ENCODE measurements at places on chromosomes 7 and 10. TPM values are rescaled to one million over a fixed set of nuclear protein-coding genes. Genes with fewer than 3 reads are reported as not detected.
A peak's percentile ranks its signal among the peaks of the same experiment; 100 is the strongest.

ADGRA1 gene
- total RNA-seq = not detected

ANKRD7 gene
- total RNA-seq = 2.4 TPM

GJC3 gene
- total RNA-seq = not detected

KLF14 gene
- not detected for total RNA-seq

GRCh38 chr7:3791327-3791726 is 490.3 kb downstream of the SDK1 start:
- no peaks in the 10 kb centered on the region for H3K4me1 ChIP-seq
- no peaks in the 10 kb centered on the region for H3K36me3 ChIP-seq
- H3K27me3 ChIP-seq = peaks cover 97% of the 10 kb centered on the region
- no peak overlapping the region for H3K27ac ChIP-seq

GRCh38 chr7:10300577-10300976 is 673.1 kb upstream of the PHF14 start:
- no peaks in the 10 kb centered on the region for H3K4me1 ChIP-seq
- no peak overlapping the region for H3K27ac ChIP-seq
- DNase-seq = no peak
- no peaks in the 10 kb centered on the region for H3K36me3 ChIP-seq

GSTO2 gene
- total RNA-seq = 3.3 TPM

- H3K4me1 ChIP-seq = no peaks in the 10 kb centered on the region
- H3K4me3 ChIP-seq = no peak overlapping the region
- H3K36me3 ChIP-seq = no peaks in the 10 kb centered on the region
- no peaks in the 10 kb centered on the region for H3K27me3 ChIP-seq
- no peak overlapping the region for H3K27ac ChIP-seq
- no peak for DNase-seq
Measured at GRCh38 chr10:18583575-18584270, 67.7 kb downstream of the NSUN6 start.

- no peak overlapping the region for H3K4me3 ChIP-seq
- no peaks in the 10 kb centered on the region for H3K27me3 ChIP-seq
- peak overlapping the region; percentile 88 for H3K27ac ChIP-seq
- H3K36me3 ChIP-seq = no peaks in the 10 kb centered on the region
Measured at GRCh38 chr10:4849042-4849402, 23.0 kb downstream of the AKR1E2 start.

GRCh38 chr7:70693686-70694433 is 438.1 kb upstream of the GALNT17 start:
- H3K4me1 ChIP-seq = no peaks in the 10 kb centered on the region
- no peak overlapping the region for H3K27ac ChIP-seq
- H3K36me3 ChIP-seq = no peaks in the 10 kb centered on the region
- DNase-seq = no peak
- H3K4me3 ChIP-seq = no peak overlapping the region

CALY gene
- total RNA-seq = not detected

FAM25A gene
- 11.4 TPM for total RNA-seq

NPSR1 gene
- not detected for total RNA-seq

DNA sequence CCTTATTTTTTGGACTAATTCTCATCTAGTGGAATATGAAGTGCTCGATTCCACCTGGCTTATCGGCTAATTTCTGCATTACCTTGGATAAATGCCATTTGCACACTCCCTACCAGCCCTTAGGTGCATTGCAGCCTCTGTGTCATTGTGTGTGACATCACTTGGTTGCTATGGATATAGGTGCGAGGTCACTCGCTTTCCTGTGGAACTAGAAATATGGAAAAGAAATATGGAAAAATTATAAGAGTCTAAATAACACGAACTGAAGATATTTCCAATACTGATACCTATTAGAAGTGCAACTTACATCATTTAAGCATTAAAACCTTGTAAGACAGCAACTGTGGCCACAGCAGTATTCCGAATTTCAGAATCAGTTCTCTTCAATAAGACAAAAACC is 2.0 kb downstream of the YWHAG start:
- peaks cover 46% of the 10 kb centered on the region for H3K4me1 ChIP-seq
- peak; percentile 77 for DNase-seq
- H3K4me3 ChIP-seq = peak overlapping the region; percentile 73
- H3K27me3 ChIP-seq = no peaks in the 10 kb centered on the region
- H3K36me3 ChIP-seq = peaks cover 18% of the 10 kb centered on the region

DNA sequence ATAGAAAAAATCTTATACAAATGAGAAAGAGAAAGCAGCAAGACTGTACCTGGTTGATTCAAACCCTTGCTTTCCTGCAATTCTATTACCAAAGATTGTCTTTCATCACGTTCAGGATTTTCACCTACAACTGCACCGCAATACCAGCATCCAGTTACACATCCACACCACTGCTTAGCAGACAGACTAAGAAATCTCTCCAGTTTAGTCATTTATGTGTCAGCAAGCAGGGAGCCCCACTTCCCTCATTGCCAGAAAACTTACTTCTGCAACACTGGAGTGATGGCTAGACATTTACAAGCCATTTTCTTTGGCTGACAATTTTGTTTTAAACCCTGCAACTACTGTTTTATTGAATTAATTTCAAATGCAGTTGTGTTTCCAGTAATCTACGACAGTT is 359.6 kb upstream of the MEOX2 start:
- H3K27me3 ChIP-seq = no peaks in the 10 kb centered on the region
- H3K27ac ChIP-seq = no peak overlapping the region
- H3K4me3 ChIP-seq = no peak overlapping the region
- H3K4me1 ChIP-seq = no peaks in the 10 kb centered on the region
- no peak for DNase-seq

DNA sequence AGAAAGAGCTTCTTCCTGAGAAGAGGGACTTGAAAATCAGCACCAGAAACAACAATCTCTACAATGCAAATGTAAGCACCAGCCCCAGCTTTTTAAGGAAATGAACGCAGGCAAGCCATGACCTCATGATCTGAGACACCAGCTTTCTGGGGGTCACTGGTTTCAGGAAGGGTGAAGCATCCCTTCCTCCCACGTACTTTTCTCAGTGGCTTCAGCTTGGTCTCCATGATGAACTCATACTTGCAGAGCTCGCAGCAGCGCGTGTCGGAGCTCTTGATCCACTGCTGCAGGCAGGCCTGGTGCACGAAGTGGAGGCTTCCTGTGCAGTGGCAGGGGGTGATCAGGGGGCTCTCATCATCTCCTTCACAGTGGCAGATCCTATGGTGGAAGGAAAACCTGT is 87.0 kb downstream of the ALOX5 start:
- H3K27me3 ChIP-seq = no peaks in the 10 kb centered on the region
- no peaks in the 10 kb centered on the region for H3K36me3 ChIP-seq

DNA sequence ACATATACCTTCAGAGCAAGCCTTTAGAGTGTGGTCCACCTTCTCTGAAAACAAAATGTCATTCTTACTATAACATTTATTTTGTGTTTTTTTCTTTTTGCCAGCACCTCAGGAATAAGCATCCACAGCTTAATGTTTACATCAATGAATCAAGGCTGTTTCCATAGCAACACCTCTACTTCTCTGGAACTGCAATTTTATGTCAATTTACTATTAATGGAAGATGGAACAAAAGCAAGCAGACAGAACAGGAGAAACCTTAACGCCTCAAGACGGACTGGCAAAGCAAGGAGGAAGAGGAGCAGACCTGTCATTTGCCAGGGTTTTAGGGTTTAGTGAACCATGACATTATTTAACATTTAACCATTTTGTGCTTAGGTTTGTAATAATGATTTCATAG is 63.1 kb downstream of the PRR15 start:
- DNase-seq = no peak
- no peaks in the 10 kb centered on the region for H3K36me3 ChIP-seq
- no peak overlapping the region for H3K27ac ChIP-seq
- no peaks in the 10 kb centered on the region for H3K27me3 ChIP-seq

TSPAN12 gene
- 6.1 TPM for total RNA-seq

- no peak overlapping the region for H3K27ac ChIP-seq
- DNase-seq = no peak
- H3K4me1 ChIP-seq = no peaks in the 10 kb centered on the region
Measured at GRCh38 chr10:77463967-77464745, 173.5 kb downstream of the KCNMA1 start.

TMEM213 gene
- total RNA-seq = not detected

- H3K36me3 ChIP-seq = 0 out of 2 replicates have a peak, but pooled peaks cover 5% of the 10 kb centered on the region
- no peak overlapping the region for H3K4me3 ChIP-seq
- no peak for DNase-seq
- H3K27me3 ChIP-seq = no peaks in the 10 kb centered on the region
- H3K4me1 ChIP-seq = peaks cover 11% of the 10 kb centered on the region
Measured at GRCh38 chr7:158865462-158865922, 9.1 kb downstream of the DYNC2I1 start.

NKX2-3 gene
- total RNA-seq = not detected

UNCX gene
- not detected for total RNA-seq

ZWINT gene
- total RNA-seq = 102 TPM

ICA1 gene
- total RNA-seq = 33.8 TPM

GRCh38 chr10:128605180-128605579 is 479.0 kb upstream of the MKI67 start:
- no peaks in the 10 kb centered on the region for H3K36me3 ChIP-seq
- H3K27me3 ChIP-seq = no peaks in the 10 kb centered on the region
- H3K4me1 ChIP-seq = no peaks in the 10 kb centered on the region
- H3K27ac ChIP-seq = no peak overlapping the region
- no peak overlapping the region for H3K4me3 ChIP-seq

PCBD1 gene
- total RNA-seq = 128 TPM

- H3K27me3 ChIP-seq = peaks cover 13% of the 10 kb centered on the region
- no peak overlapping the region for H3K27ac ChIP-seq
- no peak for DNase-seq
- H3K4me3 ChIP-seq = no peak overlapping the region
- no peaks in the 10 kb centered on the region for H3K4me1 ChIP-seq
Measured at GRCh38 chr7:37220664-37221063, 228.0 kb downstream of the ELMO1 start.

- no peaks in the 10 kb centered on the region for H3K27me3 ChIP-seq
- no peaks in the 10 kb centered on the region for H3K36me3 ChIP-seq
- H3K4me3 ChIP-seq = no peak overlapping the region
- H3K27ac ChIP-seq = no peak overlapping the region
- no peaks in the 10 kb centered on the region for H3K4me1 ChIP-seq
Measured at GRCh38 chr10:116756277-116756676, 13.9 kb upstream of the HSPA12A start.

IFIT5 gene
- total RNA-seq = 1.9 TPM

GRCh38 chr7:87170828-87171227 is 18.6 kb downstream of the DMTF1 start:
- H3K27ac ChIP-seq = no peak overlapping the region
- H3K27me3 ChIP-seq = no peaks in the 10 kb centered on the region
- no peaks in the 10 kb centered on the region for H3K4me1 ChIP-seq
- no peak for DNase-seq
- peaks cover 19% of the 10 kb centered on the region for H3K36me3 ChIP-seq

- H3K4me1 ChIP-seq = peaks cover 4% of the 10 kb centered on the region
- H3K36me3 ChIP-seq = no peaks in the 10 kb centered on the region
- no peak for DNase-seq
Measured at GRCh38 chr10:93718937-93719725, 16.7 kb upstream of the FRA10AC1 start.

All from PC-9 (cell line).